Smooth muscle cell of bladder (primary cell): ENCODE measurements at places on chromosomes 12 and 14. TPM values are rescaled to one million over a fixed set of nuclear protein-coding genes. Genes with fewer than 3 reads are reported as not detected.

Gene TPI1
- total RNA-seq, result 1,608 and 1,630 TPM in 2 replicates

Gene ADCY4
- total RNA-seq, result 3.4 and 5.3 TPM in 2 replicates

Gene ACVR1B
- 11.8 and 15.6 TPM in 2 replicates for total RNA-seq

Gene GPX2
- total RNA-seq, result not detected in 2 replicates

Gene SNRPF
- 16.6 and 17.7 TPM in 2 replicates for total RNA-seq

Gene BEGAIN
- 0.18 TPM in 1 of 2 replicates, not detected in the other for total RNA-seq

Gene SLC5A8
- total RNA-seq, result not detected in 2 replicates

Gene CLEC2A
- not detected in 2 replicates for total RNA-seq

Gene GYS2
- not detected in 2 replicates for total RNA-seq

Gene PZP
- total RNA-seq, result not detected in 2 replicates

Gene FBRSL1
- total RNA-seq, result 1.0 and 1.1 TPM in 2 replicates

Gene SSTR1
- 3.0 and 5.2 TPM in 2 replicates for total RNA-seq

Gene CCDC175
- total RNA-seq, result not detected in 2 replicates

Gene CCER1
- total RNA-seq, result not detected in 2 replicates

Gene EIF2S3B
- total RNA-seq, result 0.92 and 16.2 TPM in 2 replicates

Gene HOXC10
- 0.18 and 0.43 TPM in 2 replicates for total RNA-seq

Gene MIP
- not detected in 2 replicates for total RNA-seq

Gene CD163
- total RNA-seq, result not detected in 2 replicates

Gene TMEM132D
- under 0.01 TPM in 1 of 2 replicates, not detected in the other for total RNA-seq
